ENCODE measurements at places on chromosomes 4 and X. TPM values are rescaled to one million over a fixed set of nuclear protein-coding genes. Genes with fewer than 3 reads are reported as not detected.

Gene RPA4
- total RNA-seq = 1.3 TPM

DNA sequence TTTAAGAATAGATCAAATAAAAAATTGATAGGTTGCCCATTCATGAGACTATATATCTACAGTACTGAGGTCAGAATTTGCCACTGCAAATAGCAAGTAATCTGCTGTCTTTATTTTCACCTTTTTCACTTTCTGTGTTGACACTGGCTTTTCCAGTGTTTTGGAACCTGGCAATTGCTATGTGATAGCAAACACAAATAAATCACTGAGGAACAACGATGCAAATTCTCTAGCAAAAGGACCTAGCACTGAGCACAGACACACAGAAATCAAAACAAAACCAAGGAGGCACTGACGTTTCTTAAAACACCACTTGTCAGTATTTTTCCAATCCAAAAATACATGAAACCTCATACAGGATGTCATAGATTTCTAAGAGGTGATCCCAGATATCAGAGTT, 210.7 kb downstream of the DHX15 start:
- DNase-seq = no peak

DNA sequence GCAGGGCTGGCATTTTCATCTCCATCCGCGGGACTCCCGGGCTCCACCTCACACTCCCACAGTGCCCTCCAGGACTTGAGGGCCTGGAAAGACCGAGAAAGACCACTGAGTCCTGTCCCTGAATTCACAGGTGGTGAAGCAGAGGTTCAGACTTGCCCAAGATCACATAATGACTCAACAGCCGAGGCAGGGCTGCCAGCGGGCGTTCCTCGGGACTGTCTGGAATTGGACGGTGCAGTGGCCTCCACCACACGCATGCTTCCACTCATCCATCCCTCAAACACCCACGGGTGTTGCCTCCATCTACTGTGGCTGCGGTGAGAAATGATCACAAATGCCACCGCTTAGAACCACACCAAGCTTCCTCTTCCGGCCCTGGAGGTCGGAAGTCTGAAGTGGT, 6.9 kb upstream of the ADRA2C start:
- DNase-seq = no peak

- DNase-seq = peak; percentile 32
These were observed 1222.4 kb upstream of the PRKX start for GRCh38 chrX:4935846-4936245.

GRCh38 chr4:108884596-108884995, 121.7 kb upstream of the ETNPPL start:
- no peak for DNase-seq

DNA sequence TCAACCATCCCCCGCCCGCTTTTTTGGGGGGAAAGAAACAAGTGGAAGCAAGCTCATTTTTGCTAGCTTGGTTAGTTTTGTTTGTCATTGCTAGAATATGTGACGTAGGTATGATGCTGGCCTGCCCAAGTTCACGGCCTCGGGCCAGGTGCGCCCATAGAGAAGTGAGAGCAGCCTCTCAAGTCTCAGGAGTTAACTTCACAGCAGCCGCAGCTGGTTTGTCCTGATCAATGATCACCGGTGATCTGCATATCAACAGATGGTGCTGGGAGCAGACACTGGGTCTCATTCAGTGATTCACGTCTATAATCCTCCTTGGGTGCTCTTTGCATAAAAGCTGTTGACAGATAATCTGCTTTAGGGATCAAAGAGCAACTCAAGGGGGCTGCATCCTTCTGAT, 50.1 kb downstream of the ENPP6 start:
- DNase-seq = peak; percentile 13

DNA sequence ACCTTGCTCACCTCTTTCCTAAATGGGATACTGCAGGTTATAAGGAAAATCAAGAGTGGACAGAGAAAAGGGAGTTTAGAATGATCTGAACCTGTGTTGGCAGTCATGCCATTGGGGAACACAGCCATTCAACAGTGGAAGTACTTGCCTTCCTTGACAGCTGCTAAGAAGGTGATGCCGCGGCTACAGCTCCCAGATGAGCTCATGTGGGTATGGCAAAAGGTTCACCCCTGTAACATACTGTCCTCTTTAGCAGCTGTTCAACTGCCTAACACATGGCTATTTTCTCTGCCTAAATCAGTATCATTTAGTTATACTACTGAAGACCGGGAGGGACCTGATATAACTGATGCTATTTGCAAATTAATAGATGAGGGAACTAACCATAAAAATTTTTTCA, 76.8 kb downstream of the DCHS2 start:
- no peak for DNase-seq

- DNase-seq = peak; percentile 51
These were observed 4.2 kb downstream of the CENPVL3 start for GRCh38 chrX:51614353-51615012.

Gene FAM184B
- total RNA-seq = not detected

Gene ODAM
- not detected for total RNA-seq

Gene UBA6
- 92.7 TPM for total RNA-seq

Gene ASB9
- total RNA-seq = not detected

DNA sequence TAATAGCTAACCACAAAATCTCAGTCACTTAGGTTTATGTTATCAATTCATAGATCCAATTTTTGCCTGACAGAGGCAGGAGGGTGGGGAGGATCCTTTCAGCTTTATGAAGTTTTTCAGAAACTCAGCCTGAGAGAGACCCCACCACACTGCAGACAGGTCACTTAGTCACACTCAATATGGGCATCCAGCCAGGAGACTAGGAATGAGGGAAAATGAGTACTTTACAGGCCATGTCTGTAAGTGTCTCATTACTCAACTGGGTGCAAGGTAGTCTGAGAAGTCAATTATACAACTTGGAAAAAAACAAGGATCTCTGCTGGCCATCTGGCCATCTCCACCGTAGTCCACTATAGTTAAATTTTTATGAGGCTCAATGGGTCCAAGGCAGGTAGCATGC, 365.9 kb downstream of the INPP4B start:
- DNase-seq = no peak

DNA sequence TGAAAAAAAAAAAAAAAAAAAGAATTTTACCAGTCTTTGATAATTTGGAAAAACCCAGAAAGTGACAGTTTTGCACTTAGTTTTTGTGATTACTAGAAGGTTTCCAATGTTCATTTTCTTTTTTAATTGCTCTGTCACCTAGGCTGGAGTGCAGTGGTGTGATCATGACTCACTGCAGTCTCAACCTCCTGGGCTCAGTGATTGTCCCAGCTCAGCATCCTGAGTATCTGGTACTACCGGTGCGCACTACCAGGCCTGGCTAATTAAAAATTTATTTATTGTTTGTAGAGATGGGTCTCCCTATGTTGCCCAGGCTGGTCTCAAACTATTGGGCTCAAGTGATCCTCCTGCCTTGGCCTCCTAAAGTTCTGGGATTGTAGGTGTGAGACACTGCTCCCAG, 3.3 kb downstream of the NUDT9 start:
- no peak for DNase-seq

Gene SH3BGRL
- total RNA-seq = 68.2 TPM

GRCh38 chr4:110058677-110059076, 139.7 kb downstream of the ELOVL6 start:
- no peak for DNase-seq
